ENCODE measurements at places on chromosomes 4 and X.

DNA sequence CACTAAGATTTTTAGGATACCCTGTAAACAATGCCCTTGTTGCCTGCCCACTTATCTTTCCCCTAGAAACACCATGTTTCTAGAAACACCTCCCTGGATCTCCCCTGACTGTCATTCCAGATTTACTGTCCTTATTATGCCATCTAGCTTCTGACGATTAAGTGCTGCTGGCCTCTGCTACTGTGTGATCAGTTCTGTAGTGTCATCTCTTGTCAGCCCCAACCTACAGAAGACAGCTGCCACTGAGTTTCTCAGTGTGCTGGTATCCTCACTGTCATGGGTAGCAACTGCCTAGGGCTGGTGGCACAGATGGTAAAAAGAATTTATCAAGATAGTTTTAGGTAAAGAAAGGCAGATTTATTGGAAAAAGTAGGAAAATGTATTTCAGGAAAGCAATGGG, 68.7 kb upstream of the WWC2 start:
- DNase-seq, result no peak

DNA sequence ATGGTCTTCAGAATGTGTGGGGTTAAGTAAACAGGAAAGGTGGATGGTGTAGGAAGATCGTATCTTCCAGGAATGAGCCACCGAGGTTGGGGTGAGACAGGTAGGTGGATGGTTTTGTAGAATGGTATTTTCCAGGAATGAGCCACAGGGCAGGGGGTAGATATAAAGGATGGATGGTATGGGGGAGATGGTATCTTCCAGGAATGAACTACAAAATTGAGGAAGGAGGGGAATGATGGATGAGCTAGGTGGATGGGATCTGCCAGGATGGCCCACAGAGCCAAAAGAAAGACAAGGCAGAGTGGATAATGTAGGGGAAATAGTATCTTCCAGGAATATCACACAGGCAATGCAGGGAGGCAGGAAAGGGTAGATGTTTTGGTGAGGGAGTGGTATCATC, 60.0 kb downstream of the MAOA start:
- no peak for DNase-seq

GRCh38 chrX:40083979-40084359, 13.8 kb downstream of the BCOR start:
- DNase-seq, result no peak

- DNase-seq, result no peak
Measured at GRCh38 chr4:109553130-109553529, 6.9 kb upstream of the MCUB start.

- no peak for DNase-seq
Measured at GRCh38 chrX:3044196-3044595, 2.9 kb downstream of the ARSF start.

DNA sequence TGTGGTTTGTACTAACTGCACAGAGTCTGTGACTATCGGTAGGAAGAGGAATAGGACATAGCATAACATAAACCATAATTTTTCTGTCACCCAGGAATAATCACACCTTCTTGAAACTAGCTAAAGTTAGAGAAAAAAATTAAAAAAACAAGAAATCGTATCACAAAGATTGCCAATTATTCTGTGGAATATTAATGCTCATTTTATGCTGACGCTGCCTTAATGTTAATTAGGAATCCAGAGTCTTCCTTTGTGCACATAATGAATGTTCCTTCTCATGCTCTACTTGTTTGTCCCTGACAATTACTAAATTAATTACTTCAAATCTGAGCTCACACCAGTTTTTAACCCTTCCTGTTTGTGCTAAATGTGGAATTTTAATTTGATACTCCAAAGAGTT, 772.7 kb upstream of the EPHA5 start:
- no peak for DNase-seq

- peak; percentile 19 for DNase-seq
Measured at GRCh38 chrX:3651277-3651676, 62.2 kb downstream of the PRKX start.

DNA sequence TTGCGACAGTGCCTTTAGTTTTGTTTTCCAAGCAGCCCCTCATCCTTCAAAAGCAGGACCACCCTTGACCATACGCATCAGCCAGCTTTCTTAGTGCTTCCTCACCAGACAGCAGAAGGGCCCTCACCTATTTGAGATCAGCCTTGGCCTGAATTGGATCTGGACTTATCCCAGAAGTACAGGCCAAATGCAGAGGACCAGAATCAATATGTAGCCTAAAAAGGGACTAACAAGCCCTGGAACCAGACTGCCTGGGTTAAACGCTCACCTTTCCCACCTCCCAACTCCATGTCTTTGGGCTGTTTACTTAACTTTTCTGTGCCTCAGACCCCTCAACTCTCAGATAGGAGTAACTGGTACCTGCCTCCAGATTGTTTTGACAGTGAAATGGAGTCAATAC, 77.7 kb upstream of the ATP6AP2 start:
- DNase-seq, result no peak

DNA sequence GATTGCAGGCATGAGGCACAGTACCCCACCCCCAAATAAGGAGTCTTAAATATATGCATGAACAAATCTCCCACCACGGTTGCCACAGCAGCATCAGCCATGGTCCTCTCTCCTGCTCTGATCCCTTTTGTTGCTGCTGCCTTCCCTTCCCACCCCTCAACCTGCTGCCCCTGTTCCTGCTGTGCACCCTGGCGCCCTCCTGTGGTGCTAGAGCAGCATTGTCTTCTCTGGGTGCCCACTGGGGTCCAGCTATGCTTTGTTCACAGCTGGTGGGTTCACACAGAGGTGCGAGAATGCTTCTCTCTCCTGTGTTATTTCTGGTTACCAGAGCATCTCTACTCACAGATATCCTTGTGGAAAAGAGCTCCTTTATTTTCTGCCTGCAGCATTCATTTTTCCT, 116.2 kb downstream of the GATB start:
- no peak for DNase-seq

DNA sequence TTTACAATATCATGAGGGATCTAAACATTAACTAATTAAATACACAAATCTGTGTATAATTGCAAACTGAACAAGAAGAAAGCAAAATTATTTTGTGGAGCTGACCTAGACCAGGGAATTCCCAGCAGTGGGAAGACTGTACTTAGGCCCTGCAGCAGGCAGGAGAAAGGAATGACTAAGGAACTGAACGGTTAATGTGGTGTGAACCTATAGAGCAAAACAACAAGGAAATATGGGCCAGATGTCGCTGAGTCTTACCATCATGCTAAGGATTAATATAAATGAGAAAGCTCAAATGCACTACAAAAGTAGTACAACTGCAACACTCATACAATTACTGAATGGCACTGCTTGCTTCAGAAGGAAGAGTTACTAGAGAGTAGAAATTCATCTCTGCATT, 120.3 kb upstream of the ATXN3L start:
- DNase-seq, result no peak

DNA sequence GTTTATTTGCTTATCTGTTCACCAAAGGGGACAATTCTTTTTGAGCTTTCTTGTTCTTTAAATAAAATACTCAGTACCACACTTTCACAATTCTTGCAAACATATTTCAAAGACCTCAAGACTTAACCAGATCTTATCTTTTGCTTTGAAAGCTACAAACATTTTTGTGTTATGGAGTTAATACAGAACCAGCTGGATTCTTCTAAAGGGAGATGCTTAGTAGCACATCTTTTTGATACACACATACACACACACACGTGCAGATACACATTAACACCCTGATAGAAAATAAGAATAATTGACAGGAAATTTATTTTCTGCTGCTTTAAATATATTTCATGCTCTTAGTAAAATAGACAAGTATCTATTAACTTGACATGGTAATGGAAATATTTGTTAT, 379.1 kb downstream of the SH2D1A start:
- no peak for DNase-seq

DNA sequence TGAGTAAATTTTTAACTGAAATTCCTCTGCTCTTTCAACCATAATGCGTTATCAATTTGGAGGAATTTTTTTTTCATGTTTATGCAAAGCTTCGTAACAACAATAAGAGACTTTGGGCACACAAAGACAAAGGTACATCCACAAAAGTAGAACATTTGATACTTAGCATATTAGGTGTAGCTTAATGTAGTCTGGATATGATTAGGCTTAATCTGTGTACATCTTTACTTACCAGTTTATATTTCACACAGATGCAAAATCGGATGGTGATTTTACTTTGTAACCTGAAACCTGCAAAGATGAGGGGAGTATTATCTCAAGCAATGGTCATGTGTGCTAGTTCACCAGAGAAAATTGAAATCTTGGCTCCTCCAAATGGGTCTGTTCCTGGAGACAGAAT, 20.3 kb downstream of the AIMP1 start:
- no peak for DNase-seq

- no peak for DNase-seq
Measured at GRCh38 chr4:182904211-182904761, 12.9 kb downstream of the DCTD start.

GRCh38 chrX:38960137-38960536, 158.9 kb downstream of the MID1IP1 start:
- DNase-seq, result no peak

GRCh38 chrX:105647749-105648148, 174.6 kb upstream of the NRK start:
- no peak for DNase-seq

- no peak for DNase-seq
Measured at GRCh38 chr4:184843984-184844554, 18.3 kb upstream of the ACSL1 start.

DNA sequence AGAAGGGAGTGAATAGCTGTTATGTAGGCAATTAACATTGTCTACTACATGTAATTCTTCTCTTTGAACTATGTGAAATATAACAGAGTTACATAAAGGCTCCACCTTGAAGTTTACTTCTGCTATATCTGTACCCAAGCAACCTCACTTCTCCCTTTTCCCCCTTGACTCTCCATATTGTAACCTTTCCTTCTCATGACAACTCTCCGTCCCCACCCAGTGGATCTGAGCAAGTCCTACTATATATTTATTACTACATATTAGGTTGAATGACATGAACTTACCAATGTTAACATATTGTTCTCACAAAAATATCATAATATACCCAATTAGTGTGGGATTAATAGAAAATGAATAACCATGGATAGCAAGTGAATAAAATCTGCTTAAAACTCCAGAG, 93.2 kb upstream of the ATP8A1 start:
- peak; percentile 11 for DNase-seq

GRCh38 chrX:148874636-148875246, 374.3 kb downstream of the AFF2 start:
- no peak for DNase-seq

GRCh38 chr4:163448540-163449203, 24.9 kb downstream of the TKTL2 start:
- DNase-seq, result no peak

DNA sequence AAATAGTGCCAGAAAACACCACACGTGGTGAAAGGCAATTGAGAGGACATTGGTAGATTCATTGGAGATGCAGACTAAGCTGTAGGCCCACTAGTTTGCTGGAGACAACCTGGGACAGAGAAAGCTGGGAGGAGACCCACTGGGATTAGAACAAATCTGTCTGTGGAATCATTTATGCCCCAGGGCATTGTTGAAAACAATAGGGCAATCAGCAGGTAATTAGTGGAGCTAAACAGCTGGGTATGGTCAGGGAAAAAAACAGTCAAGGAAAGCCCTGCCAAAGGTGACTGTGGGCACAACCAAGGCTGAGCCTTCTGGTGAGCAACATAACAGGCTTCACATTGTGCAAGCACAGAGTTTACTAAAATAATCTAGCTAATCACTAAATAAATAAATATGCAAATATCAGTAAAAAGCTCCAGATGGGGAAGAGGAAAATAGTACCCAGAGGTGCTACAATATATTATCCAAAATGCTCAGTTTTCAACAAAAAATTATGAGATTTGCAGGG, 9.0 kb downstream of the TCEAL3 start:
- no peak for DNase-seq

DNA sequence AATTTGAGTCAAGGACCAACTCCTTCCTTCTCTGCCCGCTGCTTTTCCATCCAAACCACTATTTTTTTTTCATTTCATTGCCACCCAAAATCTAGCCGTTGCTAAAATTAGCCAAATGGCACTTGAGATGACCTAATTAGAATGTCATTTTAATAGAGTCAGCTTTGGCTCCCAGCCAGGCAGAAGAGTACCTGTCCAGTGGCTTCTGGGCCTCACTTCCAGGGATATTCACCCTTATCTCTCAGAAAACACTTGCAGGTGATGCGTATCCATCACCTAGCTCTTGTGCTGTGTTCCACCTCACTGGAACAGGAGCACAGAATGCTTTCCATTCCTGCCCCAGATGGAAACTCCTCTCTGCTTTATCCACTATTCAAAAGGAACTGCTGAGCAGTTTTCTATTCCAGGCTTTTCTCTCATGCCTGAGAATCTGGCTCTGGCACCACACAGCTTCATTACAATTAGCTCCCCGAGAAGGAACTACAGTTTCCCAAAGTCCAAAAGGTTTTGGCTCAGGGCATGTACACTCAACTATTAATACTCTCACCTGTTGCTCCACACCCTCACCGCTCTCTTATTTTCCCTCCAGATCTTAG, 18.5 kb downstream of the MAGEA9B start:
- no peak for DNase-seq

- no peak for DNase-seq
Measured at GRCh38 chr4:17762726-17763125, 18.7 kb downstream of the FAM184B start.

DNA sequence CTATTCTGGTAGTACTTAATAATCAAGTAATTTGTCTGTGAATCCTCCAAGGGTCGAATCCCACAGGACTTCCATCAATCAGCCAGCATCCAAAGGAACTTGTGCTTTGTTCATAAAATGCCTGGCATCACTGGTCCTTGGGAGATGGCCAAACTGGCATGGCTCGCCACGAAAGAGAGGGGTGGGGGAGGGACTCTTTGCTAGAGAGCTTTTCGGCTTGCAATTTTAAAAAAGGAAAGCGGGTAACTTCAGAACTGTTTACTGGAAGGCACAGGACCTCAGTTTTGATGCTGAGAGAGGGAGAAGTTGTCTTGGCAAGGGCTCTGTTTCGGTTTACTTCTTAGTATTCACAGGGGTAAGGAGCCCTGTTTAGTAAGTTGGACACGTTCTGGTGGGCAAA, 79.4 kb upstream of the FHL1 start:
- no peak for DNase-seq

DNA sequence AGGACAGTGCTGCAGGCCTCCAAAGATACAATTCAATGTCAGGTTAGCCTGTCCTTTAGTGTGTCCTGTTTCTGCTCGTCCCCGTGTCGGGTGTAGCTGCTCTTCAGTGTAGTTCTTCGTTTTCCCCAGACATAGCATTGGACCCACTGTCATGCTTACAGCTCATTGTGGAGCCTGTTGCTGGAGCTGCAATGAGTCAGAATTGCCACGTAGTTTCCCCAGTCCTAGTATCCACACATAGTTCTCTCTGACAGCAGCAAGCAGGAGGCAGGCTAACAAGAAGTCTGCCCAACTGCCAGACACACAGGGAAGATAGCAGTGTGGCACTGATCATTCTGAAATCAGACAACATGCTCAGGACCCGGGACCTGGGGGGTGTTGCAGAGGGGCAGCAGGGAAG, 49.2 kb downstream of the MOSPD2 start:
- no peak for DNase-seq
